T-helper 2 cell (primary cell): ENCODE measurements at places on chromosomes 11 and 22.

- no peak for DNase-seq
Measured at GRCh38 chr22:32606181-32606580, 131.6 kb downstream of the FBXO7 start.

DNA sequence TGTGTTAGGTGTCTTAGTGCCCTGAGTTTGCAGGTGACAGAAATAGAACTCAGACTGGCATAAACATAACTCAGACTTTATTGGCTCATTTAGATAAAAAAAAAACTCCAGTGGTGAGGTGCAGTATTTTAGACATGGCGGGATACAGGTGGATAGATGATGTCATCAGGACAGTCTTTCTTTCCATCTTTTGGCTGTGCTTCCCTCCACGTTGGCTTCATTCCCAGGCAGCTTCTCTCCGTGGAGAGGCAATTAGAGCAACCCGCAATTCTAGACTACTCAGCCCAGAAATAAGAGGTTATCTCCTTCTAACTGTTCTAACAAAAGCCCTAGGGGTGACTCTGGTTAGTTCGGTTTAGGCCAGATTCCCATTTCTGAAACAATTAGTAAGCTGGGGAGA, 40.5 kb downstream of the NCAM1 start:
- DNase-seq, result no peak

GRCh38 chr22:39581303-39581702, 10.8 kb downstream of the CACNA1I start:
- DNase-seq, result no peak

GRCh38 chr11:107564877-107565218, 687 bp downstream of the ALKBH8 start:
- no peak for DNase-seq

DNA sequence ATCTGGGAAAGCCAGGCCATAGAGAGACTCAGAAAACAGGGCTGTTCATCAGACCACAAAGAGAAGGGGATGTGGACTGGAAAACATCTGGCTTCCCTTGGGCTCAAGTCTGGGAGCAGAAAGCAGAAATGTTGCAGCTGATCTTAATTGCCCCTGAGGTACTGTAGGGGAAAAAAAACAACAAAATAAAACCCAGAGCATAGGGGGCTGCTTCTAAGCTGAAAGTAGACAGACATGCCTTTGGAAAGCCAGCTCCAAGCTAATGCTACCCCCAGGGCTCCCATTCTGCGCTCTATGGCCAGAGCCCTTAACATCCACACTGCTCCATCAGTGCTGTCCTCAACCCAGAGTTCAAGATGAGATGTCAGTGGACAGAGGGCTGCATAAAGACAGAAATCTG, 2.0 kb upstream of the PACSIN3 start:
- no peak for DNase-seq

DNA sequence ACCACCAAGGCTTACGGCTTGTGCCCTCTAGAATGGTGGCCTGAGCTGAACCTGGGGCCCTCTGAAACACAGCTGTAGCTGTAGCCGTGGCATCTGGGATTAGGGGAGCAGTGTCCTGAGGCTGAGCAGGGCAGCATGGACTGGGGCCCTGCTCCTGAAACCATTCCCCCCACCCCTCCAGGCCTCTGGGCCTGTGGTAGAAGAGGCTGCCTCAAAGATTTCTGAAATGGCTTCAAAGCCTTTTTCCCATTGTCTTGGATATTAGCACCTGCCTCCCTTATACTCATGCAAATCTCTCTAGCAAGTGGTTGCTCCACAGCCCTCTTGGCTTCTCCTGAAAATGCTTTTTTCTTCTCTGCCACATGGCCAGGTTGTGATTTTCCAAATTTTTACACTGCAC, 106.9 kb downstream of the CTNND1 start:
- no peak for DNase-seq

- DNase-seq, result no peak
Measured at GRCh38 chr11:57597916-57598830, 688 bp downstream of the SERPING1 start.

DNA sequence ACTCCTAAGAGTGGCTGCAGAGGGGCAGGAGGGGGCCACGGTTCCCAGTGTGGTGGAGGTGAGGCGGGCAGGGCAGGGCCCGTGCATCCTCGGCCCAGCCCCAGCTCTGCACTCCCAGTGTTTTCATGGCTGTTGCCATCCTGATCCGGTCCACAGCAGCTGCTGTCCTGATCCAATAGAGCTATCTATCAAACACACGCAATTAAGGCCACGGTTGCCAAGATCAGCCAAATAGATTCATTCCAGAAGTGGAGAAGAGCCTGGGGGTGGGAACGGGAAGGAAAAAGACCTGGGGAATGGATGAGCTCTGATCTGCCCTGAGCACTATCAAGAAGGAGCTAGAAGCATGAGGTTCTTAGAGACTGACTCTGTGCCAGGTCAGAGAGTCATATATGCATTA, 160.9 kb upstream of the SYT13 start:
- DNase-seq, result no peak

DNA sequence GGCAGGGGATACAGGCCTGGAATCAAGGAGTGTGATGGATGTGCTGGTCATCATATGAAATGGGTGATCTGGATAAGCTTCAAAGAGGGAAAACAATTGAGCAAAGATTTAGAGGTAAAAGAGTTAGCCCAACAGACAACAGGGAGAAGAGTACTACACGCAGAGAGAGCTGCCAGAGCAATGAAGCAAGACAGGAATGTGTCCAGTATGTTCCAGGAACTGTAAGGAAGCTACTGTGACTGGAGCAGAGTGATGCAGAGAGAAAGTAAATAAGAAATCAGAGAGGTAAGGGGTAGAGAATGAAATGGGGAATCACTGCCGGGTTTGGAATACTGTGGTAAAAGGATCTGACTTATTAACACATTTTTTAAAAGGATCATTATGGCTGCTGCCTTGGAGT, 255.1 kb downstream of the DCDC1 start:
- no peak for DNase-seq

GRCh38 chr11:35383953-35384352, 35.4 kb downstream of the SLC1A2 start:
- DNase-seq, result no peak

GRCh38 chr11:134531327-134532130, 119.5 kb upstream of the B3GAT1 start:
- DNase-seq, result no peak

DNA sequence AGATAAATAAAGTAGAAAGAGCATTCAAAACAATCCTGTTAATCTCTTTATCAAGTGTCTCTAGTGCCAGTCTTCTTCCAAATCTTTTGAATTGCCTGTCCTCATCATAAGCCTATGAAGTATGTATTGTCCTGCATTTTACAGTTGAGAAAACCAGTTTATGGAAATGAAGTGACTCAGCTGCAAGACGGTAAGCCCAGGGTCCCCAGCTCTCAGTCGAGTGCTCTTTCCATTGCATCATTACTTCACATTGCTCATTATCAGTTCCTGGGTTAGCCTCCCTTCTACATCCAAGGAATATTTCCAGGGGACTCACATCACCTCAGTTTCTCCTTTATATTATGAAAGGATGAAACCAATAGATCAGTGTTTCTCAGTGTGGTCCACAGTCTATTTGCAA, 9.1 kb upstream of the P4HA3 start:
- no peak for DNase-seq

DNA sequence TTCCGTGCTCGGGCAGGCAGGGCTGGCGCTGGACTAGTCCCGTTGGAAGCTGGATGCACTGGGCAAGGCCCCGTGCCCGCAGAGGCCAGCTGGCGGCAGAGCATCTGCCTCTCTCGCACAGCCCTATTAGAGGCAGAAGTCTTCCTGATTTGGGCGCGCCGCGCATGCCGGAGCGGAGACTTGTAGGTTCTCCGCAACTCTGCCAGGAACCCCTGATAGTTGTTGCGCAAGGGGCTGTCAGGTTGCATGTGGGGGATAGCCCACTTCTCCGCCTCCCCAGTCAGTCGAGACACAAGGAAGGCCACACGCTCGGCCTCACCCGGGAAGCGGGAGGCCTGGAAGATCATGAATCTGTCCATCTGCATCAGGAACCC, 1.2 kb downstream of the RTL6 start:
- no peak for DNase-seq

DNA sequence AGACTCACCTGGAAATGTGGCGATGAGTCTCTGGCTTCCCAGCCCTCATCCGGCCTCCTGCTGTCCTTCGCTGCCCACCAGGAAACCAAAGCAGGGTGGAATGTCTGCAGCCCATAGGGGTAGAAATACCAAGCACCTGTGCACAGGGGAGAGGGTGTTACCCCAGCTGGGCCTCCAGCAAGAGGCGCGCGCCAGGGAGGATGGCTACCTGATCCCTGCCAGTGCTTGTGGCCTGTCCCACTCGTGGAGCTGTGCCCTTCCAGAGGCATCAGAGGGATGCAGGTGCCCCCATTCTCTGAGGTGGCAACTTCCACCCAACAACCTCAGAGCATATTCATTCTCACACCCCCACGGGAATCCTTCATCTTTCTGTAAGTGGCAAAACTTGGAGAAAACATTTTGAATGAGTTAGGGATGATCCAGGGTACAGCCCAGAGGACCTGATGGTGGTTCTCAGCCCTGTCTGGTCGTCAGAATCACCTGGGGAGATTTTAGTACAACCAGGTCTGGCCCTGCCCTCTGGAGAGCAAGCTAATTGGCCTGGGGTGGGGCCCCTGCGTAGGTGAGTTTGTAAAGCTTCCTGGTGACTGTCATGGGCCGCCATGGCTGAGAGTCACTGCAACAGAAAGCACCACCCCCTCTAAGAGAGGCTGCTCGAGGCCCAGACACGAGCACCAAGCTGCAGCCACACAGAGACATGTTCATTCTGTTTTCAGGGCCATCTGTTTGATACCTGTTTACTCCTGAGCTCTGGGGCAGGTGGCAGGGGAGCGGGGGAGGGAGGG, 9.9 kb downstream of the SUN2 start:
- no peak for DNase-seq

GRCh38 chr11:31355817-31356216, 13.7 kb downstream of the DCDC1 start:
- DNase-seq, result no peak

DNA sequence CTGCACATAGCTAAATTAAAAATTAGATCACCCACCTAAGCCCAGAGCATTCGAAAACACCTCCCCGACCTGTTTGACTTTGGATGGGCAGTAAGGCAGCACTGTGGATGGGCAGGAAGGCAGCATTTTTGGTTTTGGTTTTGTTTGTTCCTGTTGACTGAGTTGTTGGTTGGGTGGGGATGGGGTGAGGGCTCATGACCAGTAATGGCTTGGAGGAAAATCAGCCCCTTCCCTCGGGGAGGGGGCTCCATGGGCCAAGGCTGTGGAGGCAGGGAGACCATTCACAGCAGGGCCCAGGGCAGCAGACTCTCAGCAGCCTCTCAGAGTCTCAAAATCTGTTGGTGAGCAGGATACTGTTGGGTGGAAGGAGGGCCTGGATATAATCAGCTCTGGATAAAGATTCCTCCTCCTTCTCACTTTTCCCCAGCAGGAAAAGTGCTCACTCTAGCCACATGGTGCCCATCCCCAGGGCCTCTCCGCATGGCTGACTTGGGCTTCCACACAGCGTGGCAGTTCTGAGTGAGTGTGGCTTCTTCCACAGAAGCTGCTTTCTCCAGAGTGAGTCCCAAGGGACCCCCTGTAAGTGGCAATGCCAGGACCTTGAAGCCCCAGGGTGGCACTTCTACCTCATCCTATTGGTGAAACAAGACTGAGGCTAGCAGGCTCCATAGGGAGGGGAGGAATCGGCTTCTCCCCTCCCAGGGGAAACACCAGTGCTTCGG, 1491.2 kb downstream of the BRD1 start:
- DNase-seq, result no peak

DNA sequence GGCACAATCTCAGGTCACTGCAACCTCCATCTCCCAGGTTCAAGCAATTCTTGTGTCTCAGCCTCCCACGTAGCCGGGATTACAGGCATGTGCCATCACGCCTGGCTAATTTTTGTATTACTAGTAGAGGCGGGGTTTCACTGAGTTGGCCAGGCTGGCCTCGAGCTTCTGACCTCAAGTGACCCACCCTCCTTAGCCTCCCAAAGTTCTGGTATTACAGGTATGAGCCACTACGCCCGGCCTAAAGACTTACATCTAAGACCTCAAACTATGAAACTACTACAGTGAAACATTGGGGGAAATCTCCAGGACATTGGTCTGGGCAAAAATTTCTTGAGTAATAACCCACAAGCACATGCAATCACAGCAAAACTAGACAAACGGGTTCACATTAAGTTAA, 13.8 kb upstream of the FAM181B start:
- DNase-seq, result no peak

DNA sequence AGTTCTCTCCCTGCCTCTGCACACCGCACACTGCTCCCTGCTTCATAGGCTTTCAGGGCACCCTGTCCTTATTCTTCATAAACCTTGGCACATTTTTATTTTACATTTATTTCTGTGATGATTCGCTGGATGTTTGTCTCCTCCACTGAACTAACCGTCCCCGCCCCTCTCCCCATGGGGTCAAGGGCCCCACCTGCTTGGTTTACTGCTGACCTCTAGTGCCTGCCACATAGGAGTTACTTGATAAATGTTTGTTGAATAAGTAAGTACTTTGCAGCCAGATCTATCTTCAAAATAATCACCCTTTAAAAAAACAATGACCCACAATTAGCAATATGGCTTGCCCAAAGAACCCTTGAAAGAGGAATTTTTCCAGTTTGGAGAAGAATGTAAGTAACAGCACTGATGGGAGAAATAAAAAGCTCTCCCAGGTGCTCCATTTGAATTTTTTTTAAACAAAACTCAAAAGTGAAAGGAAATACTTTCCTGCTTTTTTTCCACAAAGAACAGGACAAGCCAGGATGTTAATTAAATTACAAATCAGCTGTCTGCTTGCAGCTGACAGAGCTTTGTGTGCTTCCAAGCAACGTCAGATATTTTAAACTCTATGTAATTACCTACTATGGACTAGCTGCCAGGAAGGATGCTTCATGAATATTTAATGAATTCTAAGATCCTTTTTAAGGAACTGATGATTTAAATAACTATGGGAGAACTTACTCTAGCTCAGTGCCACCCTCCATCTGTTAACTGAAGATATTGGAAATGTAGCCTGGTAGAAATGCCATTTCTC, 1083.6 kb downstream of the DLG2 start:
- no peak for DNase-seq

DNA sequence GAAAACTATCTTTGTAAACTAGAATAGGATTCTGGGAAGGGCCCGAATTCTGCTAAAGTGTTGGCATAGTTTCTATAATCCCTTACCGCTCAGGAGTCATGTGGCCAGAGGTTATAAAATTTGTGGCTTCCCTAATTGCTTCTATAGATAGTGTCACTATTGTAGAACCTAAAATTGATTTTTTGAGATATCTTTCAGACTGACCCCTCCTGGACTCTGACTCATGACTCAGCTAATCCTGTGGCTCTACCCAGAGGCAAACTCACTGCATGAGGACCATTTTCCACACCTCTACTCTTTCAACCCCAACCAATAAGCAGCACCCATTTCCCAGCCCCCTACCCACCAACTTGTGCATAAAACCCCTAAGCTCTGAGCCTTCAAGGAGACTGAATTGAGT, 61.8 kb upstream of the PRSS23 start:
- no peak for DNase-seq

- no peak for DNase-seq
Measured at GRCh38 chr11:58506935-58507334, 970 bp downstream of the OR5B21 start.

- no peak for DNase-seq
Measured at GRCh38 chr11:62269654-62270278, at the start of gene SCGB2A2. Gene SCGB2A2, plus strand, starts transcription at chr11:62270158. Its CDS starts 59 bp downstream, at chr11:62270217.
